ENCODE measurements at places on chromosomes 11 and 22.

GRCh38 chr11:61392981-61393595 is 701 bp downstream of the TMEM216 start:
- no peak for DNase-seq

GRCh38 chr11:115080923-115081680 is 402.8 kb downstream of the NXPE2 start:
- DNase-seq: no peak

DNA sequence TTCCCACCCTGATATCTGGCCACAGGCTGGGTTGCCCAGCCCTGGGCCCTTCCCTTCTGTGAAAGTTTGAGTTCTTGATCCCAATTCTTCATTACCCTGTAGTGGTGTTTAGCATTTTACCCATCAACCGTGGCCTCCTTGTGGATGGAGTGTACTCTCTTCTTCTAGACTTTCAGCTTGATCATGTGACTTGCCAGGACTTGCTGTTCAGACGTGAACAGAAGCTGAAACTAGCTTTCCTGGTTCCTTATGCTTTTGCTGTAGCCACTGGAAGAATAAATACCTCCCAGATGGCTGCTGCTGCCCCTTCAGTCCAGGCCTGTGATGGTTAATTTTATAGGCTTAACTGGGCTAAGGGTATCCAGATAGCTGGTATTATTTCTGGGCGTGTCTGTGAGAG is 32.7 kb upstream of the DAGLA start:
- no peak for DNase-seq

DNA sequence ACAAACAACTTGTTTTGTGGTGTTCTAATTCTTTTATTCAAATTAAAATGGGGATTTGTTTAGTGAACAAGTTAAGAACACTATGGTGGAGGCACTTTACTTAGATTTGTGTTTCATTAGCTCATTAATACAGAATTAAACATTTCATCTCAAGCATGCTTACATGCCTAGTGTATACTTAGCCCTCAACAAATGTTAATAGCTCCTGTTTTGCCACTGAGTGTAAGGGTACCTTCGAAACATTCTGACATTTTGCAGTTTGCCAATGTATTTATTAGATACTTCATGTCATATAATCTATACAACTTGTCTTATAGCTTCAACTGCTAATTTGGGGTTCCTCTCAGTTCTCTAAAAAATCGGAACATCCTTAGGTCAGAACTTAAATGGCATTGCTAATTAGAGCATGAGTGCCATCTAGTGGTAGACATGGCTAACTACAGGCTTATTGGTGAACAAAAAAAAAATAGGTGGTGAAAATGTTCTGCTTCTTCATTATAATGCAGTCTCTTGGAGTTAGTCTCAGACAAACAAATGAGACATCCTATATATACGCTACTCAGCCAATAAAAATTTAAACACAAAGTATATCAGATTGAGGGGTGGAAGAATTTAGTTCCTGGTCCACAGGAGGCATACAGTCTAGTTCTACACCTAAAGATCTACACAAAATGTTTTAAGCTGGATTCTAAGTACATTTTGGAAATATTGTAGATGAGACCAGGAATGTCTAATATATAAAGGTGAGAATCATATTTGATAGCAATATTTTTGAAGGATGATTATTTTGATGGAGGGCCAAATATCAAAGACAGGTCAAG is 4.9 kb upstream of the CNTN5 start:
- no peak for DNase-seq

DNA sequence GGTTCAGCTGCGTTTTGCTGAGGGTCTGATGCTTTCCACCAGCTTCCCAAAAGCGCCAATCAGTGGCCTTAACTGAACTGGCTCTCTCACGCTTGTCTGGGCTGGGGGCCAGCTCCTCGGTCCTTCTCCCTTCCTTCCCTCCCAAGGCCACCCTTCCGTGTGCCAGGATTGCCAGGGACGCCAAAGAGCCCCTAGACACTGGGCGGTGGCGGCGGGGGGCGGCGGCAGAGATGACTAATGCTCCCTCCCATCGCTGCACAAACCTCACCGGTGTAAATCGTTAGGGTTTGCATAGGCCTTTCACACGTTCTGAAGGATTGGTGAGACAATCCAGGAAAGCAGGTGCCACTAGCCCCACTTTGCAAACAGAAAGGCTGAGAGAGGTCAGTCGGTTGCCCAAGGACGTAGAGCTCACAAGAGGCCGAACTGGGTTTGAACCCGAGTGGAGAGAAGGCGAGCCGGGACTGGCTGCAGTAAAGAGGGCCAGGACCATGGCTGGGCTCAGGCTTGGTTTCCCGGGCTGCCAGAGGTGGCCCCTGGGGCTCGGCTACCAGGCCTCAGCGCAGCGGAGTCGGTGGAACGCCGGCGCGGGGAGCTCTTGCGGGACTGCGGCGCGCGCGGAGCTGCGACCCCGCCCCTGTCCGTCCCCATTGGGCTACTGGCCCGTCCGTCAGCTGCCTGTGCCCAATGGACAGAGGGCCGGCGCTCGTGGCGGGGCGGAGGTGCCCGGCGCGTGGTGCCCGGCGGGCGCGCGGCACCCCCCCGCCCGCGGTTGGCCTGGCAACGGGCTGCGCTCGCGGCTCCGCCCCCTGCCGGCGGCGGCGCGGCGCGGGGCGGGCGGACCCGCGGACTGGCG is 589 bp upstream of the GNAZ start:
- peak; percentile 69 for DNase-seq

- no peak for DNase-seq
Measured at GRCh38 chr11:128508770-128509510, 78.4 kb downstream of the ETS1 start.

DNA sequence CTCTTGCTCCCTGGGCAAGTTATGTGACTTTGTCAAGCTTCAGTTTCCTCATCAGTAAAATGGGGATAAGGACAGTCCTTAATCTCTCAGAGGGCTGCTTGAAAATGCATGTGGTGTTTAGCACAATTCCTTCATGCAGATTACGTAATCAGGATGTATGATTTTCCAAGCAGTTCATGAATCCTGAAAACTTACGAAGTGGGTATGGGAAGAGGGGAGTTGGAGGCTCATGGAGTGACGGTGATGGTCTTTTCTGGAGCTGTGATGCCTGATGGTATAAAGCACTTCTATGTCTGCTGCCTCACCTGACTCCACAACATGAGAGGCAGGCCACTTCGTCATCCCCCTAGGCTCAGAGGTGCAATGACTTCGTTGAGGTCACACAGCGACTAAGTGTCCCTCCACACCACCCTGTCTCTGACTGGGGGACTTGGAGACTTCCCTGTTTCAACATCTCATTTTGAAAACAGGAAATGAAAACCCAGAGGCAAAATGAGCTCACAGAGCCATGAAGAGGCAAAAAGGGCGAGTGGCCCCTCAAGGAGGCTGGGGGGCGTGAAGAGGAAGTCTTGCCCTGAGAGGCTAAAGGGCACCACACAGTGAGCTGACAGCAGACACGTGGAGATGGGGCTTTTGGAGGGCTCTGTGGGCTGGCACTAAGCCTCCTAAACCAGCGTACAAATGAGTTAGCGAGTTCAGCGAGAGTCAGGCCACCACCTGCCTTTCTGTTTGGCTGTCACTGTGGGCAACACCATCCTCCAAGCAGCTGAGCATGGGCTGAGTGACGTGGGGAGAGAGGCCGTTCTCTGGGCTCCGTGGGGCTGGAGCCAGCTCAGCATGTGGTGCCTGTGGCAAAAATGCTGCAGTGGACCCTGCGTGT is 10.1 kb downstream of the MCM5 start:
- DNase-seq: no peak

DNA sequence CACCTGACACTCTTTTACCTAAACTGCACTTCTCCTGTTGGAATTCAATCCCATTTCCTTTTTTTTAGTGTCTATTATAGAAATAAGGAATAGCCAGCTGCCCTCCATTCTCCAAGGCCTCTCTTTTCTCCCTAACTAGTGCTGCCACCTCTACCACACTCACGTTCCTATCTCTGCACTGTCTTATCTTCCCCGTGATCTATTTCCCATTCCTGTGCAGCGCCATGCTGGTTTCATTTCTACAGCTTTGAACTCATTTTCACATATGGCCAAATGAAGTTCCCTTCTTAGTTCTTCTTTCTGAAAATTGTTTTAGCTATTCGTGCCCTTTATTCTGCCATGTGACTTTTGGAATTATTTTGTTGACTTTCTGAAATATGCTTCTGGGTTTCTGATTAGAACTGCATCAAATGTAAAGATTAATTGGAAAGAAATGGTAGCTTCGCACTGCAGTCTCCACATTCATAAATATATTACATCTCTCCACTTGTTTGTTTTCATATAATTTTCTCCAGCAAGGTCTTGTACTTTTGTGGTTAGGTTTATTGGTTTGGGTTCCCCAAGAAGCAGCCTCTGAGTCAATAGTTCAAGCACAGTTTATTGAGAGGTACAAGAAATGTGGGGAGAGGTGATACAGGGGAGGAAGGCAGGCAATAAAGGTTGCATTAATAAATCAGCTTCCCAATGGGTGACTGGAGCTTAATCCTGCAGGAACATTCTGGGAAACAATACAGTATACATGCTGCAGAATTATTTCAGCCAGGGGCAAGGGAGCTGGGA is 43.7 kb upstream of the DRD2 start:
- no peak for DNase-seq

GRCh38 chr11:70226967-70227366 is 23.9 kb downstream of the FADD start:
- DNase-seq: no peak

DNA sequence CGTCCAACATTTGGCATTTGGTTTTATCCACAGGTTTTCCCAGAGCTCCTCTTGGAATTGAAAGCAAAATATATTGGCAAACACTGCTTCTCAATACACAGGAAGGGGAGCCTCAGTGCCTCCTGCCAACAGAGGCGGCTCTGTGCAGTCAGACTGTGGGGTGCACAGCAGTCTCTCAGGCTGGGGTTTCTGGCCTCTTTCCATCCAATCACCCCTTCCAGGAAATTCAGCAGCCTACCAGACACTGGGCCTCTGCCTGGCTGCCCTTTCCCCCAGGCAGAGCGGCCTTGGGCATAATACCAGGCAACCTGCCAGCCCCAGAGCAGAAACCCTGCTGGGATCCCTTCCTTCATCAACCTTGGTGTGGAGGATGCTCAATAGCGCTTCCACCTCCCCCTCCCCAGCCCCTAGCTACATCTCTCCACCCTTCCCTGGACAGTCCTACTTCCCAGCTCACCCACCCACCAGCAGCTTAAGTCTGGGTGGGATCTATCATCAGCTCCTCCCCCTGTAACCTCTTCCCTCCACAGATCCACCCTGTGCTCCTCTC is 17.8 kb upstream of the RAPSN start:
- no peak for DNase-seq

GRCh38 chr11:65378928-65379638 is 3.4 kb downstream of the SLC25A45 start:
- no peak for DNase-seq

- no peak for DNase-seq
Measured at GRCh38 chr11:108246308-108246707, 23.4 kb downstream of the ATM start.

DNA sequence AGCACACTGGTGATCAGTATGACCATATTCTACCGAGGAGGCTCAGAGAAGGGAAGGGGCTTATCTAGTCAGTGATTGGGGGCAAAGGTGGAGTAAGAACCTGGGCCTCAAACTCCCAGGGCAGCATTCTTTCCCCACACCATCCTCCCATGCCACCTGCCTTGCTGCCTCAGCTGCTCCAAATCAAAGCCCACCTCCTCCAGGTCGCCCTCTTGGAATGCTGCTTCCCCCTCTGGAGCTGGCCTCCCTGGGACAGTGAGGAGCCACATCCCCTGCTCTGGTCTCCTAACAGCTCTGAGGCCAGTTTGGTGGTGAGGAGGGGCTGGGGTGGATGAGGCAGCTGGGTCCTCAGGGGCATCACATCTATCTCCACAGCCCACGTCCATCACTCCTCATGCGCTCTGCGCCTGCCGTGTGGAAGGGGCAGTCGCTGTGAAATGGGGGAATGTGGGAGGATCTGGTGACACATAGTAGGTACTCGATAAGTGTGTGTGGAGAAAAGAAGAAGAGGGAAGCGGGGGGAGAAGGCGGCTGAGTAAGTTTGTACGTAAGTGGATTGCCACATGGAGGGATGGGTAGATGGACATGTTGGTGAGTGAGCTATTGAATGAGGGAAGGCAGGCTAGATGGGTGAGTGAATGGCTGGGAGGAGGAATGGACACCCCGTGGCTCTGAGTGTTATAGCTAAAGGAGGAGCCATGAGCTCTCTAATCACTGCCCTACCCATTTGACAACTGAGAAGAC is 16.1 kb upstream of the ARHGEF17 start:
- no peak for DNase-seq

- DNase-seq: no peak
Measured at GRCh38 chr22:30547188-30547587, 647 bp upstream of the SEC14L6 start.

GRCh38 chr22:36257308-36257707 is 4.4 kb downstream of the APOL1 start:
- DNase-seq: no peak

- no peak for DNase-seq
Measured at GRCh38 chr11:132451942-132452601, 1080.2 kb downstream of the OPCML start.

- no peak for DNase-seq
Measured at GRCh38 chr11:78615724-78616123, 41.1 kb upstream of the NARS2 start.

DNA sequence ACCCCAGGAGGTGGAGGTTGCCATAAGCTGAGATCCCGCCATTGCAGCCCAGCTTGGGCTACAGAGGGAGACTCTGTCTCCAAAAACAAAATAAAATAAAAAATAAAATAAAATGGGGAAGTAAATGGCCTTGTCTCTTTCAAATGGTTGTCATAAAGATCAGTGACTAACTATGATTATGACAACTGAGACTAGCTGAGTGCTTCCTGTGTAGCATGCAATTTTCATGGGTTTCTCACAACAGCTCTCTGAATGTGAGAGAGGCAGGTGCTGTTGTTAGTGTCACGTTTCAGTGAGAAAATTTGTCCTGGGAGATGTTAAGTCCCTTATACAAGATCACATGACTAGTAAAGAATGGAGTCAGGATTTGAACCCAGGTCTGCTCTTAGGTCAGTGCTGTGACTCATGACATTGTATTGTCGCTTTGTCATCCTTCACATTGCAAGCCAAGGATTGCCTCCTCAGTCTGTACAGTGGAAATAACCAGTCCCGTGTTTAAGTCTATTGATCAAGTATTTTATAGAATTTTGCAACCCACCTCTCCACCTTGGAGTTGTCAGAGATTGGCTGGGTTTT is 163.3 kb upstream of the CCDC90B start:
- DNase-seq: no peak

- DNase-seq: no peak
Measured at GRCh38 chr11:118619444-118620197, 12.2 kb downstream of the PHLDB1 start.

- DNase-seq: no peak
Measured at GRCh38 chr11:5992604-5993251, 5.9 kb upstream of the OR52L1 start.

Data from NCI-H1048 (cell line).